ENCODE measurements at places on chromosomes 13 and 19. TPM values are rescaled to one million over a fixed set of nuclear protein-coding genes. Genes with fewer than 3 reads are reported as not detected.
A peak's percentile ranks its signal among the peaks of the same experiment; 100 is the strongest.

The TPRX2 gene
- total RNA-seq, result not detected

- DNase-seq, result no peak
Measured at GRCh38 chr19:42105368-42105767, 26.9 kb downstream of the POU2F2 start.

- DNase-seq, result no peak
Measured at GRCh38 chr19:16198370-16198651, 600 bp downstream of the AP1M1 start.

DNA sequence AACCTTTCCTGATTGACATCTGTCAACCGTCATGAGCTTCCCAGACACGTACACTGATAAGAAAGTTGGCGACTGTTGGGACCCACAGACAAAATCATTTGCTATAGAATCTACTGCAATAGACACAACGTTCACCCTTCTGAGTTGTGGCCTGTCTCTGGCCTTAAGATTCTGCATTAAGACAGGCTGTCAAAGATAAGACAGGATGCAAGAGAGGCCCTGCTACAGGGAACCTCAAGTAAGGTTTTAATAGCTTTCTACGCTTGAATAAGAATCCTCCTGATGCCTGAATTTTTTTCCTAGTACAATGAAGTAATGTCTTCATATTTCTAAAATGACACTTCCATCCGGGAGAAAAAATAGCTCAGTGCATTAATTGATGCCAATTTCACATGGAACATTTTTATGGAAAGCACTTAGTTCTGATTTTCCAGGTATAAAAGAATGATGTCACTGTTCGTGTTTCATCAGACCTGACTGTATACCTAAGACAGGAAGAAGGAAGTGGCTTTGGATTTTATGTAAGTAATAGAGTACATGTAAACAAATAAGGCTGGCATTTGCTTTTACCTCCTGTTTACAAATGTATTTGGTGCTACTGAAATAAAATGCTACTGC is 275.2 kb upstream of the GPC6 start:
- DNase-seq, result no peak

DNA sequence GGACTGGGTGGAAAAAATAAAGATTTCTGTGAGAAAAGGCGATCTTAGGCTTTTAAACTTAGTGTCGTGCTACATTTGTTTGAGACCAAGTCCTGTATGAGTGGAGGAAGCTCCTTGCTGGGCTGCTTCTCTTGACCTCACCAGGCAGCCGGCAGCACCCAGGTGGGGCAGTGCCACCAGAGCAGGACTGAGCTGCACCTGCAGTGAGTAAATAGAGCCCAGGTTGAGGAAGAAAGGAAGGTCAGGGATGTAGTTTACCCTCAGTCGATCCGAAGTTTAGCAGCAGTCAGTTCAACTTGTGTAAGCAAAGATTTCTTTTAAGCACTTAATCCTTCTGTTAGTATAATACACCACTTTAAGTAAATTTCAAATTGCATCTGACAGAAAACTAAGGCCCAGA is 13.6 kb downstream of the HNRNPM start:
- no peak for DNase-seq

- DNase-seq, result peak; percentile 75
Measured at GRCh38 chr19:37691881-37692504, 27.6 kb downstream of the ZNF607 start.

The SIRT6 gene
- 48.2 TPM for total RNA-seq

GRCh38 chr13:76758738-76759137 is 127.5 kb downstream of the KCTD12 start:
- DNase-seq, result no peak

The CGB3 gene
- not detected for total RNA-seq

GRCh38 chr19:10085641-10086590 is at the start of gene SHFL:
Gene SHFL (plus strand): TSS chr19:10086317. CDS start chr19:10086428, 111 bp downstream.
- DNase-seq, result peak; percentile 82

DNA sequence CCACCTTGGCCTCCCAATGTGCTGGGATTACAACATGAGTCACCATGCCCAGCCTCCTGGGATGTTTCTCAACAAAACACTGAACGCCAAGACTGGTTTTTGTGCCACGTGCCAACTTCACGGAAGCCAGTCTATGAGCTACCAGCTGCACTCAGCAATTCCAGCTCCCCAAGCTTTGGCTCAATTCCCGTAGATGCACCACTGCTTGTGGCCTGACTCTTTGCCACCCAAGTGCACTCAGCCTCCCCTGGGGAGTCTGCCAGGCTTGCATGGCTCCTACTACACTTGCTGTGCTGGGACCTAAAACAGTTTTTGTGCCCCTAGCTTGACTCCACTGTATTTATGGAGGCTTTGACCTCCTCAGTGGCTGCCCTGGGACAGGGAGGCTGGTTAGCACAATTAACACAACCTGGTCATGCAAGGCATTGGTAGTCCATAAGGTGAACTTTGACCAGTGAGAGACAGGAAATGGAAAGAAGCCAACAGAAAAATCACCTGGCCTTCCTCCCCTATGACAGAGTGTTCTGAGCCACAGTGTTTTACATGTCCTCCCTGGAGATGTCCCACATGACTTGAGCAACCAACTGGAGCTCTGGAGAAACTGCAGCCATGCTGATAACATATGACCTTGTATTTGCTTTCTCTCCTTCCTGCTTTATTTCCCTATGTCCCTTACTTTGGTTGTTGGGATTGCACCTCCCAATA is 1173.1 kb downstream of the UQCRFS1 start:
- no peak for DNase-seq

GRCh38 chr19:2702170-2703076 is at the start of gene GNG7:
Gene GNG7 (minus strand): TSS chr19:2702694. CDS start chr19:2520688, 182,006 bp downstream.
- peak; percentile 96 for DNase-seq

The DYRK1B gene
- 2.8 TPM for total RNA-seq

GRCh38 chr13:50124536-50125303 is 109.5 kb downstream of the KCNRG start:
- peak; percentile 96 for DNase-seq

The KISS1R gene
- total RNA-seq, result 2.9 TPM

GRCh38 chr19:10784257-10784656 is 51.8 kb downstream of the TMED1 start:
- DNase-seq, result no peak

The F2RL3 gene
- total RNA-seq, result 0.24 TPM

DNA sequence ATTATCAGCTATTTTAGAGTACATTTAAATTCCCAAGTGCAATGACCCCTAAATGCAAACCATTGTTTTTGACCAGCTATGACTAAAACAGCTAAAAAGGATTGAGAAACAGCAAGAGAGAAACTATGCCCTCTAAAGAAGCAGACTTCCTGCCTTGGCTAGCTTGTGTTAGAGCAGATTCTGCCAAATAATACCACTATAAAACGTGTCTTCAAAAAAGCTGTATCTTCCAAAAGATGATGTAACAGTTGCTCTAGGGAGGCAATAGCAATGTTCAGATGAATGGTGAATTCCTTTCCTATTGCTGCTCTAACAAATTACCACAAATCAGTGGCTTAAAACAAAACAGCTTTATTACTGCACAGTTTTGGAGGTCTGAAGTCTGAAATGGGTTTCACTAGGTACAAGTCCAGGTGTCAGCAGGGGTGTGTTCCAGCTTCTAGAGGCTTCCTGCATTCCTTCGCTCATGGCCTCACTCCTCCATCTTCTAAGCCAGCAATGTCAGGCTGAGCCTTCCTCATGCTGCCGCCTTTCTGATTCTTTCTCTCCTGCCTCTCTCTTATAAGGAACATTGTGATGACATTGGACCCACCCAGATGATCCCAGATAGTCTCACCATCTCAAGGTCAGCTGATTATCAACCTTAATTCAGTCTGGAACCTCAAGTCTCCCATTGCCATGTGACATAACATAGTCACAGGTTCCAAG is 84.5 kb downstream of the LRRC63 start:
- no peak for DNase-seq

DNA sequence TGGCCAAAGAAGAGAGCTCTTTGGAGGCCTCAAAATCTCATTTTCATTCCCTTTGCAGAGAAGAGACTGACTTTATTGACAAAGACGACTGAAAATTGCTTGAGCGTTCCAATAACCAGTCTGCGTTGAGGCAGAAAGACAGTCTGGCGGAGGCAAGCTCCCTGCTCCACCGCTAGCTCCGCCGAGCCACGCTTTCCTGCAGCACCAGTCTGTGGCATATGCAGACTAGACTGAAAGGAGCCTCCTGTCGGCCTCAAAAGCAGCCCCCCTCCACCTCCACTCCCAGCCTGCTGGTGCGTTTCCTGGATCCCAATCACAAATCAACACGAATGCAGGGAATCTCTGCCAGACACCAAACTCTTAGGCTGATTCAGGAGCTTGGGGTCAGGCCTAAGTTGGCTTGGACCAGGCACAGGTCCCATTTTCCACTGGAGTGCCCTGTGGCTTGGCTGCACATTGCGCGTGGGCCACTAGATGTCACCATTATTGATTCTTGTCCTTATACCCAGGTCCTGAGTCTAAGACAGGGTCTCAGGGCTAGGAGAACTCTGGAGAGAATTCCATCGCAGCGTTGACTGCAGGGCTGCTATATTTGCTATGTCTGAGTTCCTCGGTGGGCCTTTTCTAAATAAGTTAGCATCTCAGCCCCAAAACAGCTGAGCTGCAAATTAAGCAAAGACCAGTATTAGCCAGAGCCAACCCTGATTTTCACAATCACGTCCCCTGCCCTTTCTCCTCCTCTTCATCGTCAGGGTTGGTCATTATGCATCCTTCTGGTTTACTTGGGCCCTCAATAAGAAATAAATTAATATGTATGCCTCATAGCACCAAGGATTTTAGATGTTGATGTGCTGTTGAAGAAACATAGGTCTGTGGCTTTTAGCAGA is 5.2 kb upstream of the ZNF507 start:
- DNase-seq, result peak; percentile 38

The ADGRE2 gene
- total RNA-seq, result 1.6 TPM

DNA sequence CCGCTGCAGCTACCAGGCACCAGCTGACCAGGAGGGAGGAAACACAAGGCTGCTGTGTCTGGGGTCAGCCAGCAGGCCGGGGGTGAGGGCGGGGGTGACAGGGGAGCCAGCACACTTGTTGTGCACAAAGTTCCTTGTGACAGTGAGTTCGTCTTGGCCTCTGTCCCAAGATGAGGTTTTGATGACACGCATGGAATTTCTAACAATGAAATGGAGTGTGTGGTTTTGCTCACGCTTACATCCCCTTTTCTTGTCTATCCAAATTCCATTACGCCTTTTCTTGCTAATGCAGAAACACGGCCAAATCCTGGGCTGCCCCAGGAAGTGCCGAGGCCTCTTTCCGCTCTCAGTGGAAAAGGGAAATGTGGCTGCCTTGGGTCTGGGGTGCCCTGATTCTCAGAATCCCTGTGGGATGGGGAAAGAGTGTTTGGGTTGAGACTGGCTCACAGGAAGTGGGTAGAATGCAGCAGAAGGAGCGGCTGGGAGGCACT is 73.8 kb downstream of the GADD45B start:
- no peak for DNase-seq

DNA sequence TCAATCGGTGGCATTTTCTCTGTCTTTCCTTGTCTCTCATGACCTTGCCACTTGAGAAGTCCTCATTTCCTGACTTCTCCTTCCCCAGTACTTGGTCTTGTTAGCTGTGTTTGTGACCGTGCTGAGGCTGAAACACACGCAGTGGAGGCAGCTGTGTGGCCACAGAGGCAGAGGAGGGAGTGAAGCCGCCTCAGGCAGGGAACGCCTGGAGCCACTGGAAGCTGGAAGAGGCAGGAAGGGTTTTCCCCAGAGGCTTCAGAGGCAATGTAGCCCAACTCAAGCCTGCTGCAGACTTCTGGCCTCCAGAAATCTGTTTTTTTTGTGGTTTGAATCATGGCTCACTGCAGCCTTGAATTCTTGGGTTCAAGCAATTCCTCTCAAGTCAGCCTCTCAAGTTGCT is 29.2 kb upstream of the ARGLU1 start:
- no peak for DNase-seq

GRCh38 chr13:60836821-60837220 is 439.8 kb downstream of the TDRD3 start:
- DNase-seq, result no peak

The PTPRH gene
- total RNA-seq, result 0.38 TPM

DNA sequence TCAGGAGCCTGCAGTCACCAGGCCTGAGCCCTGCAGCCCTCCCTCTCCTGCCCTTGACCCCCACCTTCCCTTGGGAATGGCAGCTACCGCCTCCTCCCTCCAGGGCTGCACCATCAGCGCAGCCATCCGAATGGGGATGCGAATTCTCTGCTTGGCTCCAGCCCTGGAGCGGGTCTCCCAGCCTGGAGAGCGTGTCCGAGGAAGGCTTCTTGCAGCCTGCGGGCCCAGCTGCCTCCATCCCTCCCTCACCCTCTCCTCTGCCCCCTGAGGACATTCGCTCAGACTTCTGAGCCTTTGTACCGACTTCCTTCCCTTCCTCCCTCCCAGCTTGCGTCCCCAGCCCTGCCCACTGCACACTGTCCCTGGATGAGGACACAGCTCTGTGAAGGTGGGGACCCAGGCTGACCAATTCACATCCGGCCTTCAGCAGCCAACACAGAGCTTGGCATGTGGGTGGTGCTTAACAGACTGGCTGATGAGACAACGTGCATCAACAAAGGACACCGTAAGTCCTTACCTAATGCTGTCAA is 6.0 kb upstream of the NKPD1 start:
- no peak for DNase-seq

- DNase-seq, result no peak
Measured at GRCh38 chr13:82758044-82758443, 1124.2 kb downstream of the SLITRK1 start.

GRCh38 chr13:110392510-110393240 is 85.6 kb downstream of the COL4A2 start:
- DNase-seq, result no peak

GRCh38 chr13:20921572-20921971 is 19.0 kb upstream of the XPO4 start:
- DNase-seq, result no peak

The MCEMP1 gene
- not detected for total RNA-seq

The POU2F2 gene
- total RNA-seq, result 85.7 TPM

GRCh38 chr13:110789871-110790270 is 76.4 kb downstream of the ING1 start:
- DNase-seq, result no peak

DNA sequence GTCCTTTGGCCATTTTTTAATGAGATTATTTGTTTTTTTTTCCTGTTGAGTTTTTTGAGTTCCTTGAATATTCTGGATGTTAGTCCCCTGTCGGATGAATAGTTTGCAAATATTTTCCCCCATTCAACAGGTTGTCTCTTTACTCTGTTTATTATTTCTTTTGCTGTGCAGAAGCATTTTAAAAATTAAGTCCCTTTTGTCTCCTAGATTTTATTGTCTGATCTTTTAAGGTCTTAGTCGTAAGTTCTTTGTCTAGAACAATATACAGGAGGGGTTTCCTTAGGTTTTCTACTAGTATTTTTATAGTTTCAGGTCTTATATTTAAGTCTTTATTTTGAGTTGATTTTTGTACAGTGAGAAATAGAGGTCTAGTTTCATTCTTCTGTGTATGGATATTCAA is 284.4 kb downstream of the GPC6 start:
- no peak for DNase-seq

DNA sequence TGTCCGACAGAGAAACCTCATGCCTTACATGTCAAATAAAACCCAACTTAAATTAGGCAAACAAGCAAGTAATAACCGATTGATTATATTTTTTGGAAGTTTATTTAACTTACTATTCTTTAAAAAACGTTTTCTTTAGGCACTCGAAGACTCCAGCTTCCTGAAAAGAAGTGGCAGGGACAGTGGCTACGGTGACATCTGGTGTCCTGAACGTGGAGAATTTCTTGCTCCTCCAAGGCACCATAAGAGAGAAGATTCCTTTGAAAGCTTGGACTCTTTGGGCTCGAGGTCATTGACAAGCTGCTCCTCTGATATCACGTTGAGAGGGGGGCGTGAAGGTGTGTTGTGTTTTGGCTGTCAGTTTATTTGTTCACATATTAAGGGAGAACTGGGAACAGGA is 164.4 kb downstream of the LMO7 start:
- no peak for DNase-seq

- DNase-seq, result no peak
Measured at GRCh38 chr19:16206046-16206605, 8.4 kb downstream of the AP1M1 start.

GRCh38 chr19:57947088-57947418 is 453 bp downstream of the ZNF256 start:
- no peak for DNase-seq
